ENCODE measurements at places on chromosomes 11 and 22.

DNA sequence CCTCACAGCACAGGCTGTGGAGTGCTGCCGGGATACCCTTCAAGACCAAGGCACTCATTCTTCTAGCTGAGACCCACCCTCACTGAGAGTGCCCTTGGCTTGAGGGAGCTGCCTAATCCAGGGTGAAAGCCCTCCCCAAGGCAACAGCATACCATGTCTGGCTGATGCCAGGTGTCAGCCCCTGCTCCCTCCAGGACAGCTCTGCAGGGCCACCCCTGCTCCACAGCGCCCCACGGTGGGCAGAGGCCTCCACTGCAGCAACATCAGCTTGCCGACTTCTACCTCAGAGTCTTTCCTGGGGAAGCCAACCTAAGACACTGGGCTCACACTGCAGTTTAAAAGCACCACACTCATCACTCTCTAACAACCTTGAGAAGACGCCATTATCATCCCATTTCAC, 29.0 kb downstream of the TTLL1 start:
- no peak for DNase-seq

- DNase-seq, result no peak
Observed at GRCh38 chr11:111793863-111794262, 27.7 kb upstream of the PPP2R1B start.

GRCh38 chr11:134905517-134905916, 493.5 kb upstream of the B3GAT1 start:
- DNase-seq, result no peak

DNA sequence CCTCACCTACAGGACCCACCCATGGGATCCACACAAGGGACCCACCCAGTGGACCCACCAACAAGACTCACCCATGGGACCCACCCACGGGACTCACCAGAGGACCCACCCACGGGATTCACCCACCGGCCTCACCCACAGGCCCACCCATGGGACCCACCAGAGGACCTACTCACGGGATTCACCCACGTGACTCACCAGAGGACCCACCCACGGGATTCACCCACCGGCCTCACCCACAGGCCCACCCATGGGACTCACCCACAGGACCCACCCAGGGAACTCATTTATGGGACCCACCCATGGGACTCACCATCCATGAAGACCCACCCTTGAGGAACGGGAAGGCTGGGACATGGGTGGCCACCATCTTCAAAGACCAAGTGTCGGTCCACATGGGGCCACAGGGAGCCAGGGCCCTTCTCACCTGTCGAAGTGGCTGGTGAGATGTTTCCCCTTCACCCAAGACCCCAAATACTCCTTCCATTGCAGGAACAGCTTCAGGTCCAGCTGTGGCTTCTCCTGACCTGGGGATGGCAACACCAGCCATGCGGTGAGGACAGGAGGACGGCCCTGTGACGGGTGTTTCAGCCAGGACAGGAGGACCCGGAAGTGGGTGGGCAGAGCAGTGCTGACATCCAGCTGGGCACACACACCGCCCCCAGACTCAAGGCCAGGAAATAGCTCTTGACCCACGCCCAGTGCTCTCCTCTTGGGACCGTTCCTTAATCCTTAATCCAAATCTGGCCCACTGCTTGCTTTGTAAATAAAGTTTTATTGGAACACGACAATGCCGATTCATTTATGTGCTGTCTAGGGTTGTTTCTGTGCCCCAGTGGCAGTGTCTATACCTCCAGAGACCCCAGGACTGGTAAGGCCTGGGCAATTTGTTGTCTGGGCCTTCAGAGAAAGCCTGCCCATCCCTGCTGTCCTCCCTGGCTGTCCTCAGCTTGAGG, 1005.1 kb downstream of the BRD1 start:
- DNase-seq, result no peak

DNA sequence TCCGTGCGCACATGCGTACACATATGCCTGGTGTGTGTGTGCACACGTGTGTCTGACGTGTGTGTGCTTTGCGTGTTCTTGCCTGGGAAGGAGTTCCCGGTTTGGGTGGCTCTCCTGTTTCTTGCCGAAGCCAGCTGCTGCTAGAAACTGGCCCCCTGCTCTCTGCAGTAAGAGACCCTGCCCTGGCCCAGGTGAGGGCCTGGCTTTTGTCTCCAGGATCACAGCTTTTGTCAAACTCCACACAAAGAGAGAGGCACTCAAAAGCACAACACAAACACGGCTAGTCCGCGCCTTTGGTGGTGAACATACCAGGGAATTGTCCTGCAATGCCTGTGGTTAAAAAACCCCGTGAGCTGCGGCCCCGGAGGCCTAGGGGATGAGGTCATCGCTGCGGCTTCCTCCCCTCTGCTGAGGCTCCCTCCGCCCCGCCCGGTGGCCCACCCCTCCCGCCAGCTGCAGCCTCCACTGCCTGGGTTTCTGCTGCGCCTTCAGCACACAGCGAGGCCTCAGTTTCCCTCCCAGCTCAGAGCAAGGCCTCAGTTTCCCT, 88.9 kb downstream of the KCNQ1 start:
- DNase-seq, result peak; percentile 78

DNA sequence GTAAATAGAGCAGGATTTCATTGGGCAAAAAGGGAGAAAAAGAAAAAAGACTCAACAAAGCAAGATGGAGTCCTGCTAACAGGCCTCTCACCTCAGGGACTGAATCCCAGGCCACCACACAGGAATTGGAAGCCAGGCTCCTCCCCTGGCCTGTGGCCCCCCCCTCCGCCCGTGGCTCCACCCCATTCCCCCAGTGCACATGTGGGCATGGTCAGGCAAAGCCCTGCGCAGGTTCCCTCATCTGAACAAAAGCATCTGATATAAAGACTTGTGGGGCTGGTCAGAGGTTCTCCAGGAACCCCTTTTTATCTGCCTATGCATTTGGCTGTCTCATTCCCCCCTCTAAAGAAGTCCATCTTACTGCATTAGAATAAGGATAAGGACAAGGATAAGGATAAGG, 46.0 kb upstream of the PAK1 start:
- no peak for DNase-seq

- no peak for DNase-seq
Observed at GRCh38 chr11:65780770-65781151, at the start of gene AP5B1. TSS of gene AP5B1 (minus strand) at chr11:65780976. CDS start at chr11:65780591, 385 bp downstream.

DNA sequence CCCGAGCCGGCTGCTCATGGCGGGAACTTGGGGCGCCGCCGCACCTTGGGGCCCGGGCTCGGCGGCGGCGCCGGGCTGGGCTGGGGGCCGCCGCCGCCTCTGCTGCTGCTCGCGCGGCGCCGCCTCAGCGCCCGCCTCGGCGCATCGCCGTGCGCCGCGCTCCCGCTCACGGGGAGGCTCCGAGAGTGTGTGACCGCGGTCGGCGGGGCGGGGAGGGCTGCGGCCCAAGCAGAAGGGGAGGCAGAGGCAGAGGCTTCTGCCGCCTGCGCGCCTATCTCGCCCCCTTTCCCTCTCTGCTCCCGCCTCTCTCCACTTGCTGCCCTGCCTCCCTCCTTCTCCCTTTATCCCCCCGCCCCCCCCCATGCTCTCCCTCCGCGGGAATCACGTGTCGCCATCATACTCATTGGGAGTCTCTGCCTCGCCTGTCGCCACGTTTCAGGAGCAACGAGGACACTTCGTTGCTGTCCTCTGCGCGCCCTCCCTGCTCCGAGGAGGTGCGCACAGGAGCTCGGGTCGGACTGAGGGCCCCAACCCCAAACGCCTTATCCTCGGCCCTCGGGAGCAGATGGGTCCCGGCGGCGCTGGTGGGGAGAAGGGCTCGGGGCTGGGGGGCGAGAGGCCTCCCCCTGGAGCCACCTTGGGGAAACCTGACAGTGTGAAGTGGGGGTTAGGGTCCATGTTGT, at the start of gene GUCY1A2:
TSS of gene GUCY1A2 (minus strand) at position 258 of the 683 bp plus-strand sequence. CDS start 421 bp downstream, outside the sequence.
- no peak for DNase-seq

GRCh38 chr22:50201191-50202129, 649 bp downstream of the SELENOO start:
- no peak for DNase-seq

DNA sequence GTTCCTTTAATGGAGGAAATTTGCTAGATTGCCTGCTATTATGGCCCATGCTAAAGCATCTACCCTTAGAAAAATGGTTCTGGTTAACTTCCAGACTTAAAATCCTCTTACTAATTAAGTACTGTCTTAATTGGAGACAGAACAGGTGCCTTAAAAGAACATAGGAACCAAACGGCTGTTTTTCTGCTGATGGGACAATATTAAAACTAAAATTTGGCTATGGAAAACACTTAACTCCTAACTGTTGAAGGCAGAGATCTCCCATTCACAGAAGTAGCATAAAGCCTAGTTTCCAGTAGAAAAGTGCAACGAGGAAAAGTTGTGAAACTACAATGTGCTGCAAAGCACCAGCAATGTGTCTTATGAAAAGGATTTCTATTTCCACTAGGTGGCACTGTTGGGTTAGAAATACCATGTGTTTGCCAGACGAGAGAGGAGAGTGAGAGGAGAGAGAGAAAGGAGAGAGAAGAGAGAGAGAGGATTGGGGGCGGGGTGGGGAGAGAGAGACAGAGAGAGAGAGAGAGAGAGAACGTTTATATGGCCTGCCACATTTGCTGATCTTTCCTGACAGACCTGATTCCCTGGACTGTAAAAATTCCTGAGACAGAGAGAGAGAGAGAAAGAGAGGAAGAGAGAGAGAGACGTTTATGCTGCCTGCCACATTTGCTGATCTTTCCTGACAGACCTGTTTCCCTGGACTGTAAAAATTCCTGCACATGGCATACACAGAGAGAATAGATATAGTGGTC, 51.5 kb downstream of the FAM181B start:
- DNase-seq, result peak; percentile 29

GRCh38 chr11:72981971-72982685, 160.0 kb downstream of the FCHSD2 start:
- DNase-seq, result no peak

DNA sequence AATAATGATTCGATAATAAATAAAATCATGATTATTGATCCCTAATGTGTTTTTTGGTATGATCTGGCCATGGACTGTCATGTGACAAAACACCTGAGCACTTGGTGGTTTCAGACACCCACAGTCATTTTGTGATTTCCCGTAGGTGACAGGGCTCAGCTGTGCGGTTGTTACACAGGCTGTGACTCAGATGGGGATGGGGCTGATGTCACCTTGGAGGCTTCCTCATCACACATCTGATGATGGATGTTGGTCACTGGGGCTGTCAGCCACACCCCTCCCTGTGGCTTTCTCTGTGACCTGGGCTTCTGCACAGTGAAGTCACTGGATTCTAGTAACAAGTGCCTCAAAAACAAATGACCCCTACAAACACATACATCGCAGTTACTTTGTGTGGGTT, 995.1 kb downstream of the BRD1 start:
- no peak for DNase-seq

DNA sequence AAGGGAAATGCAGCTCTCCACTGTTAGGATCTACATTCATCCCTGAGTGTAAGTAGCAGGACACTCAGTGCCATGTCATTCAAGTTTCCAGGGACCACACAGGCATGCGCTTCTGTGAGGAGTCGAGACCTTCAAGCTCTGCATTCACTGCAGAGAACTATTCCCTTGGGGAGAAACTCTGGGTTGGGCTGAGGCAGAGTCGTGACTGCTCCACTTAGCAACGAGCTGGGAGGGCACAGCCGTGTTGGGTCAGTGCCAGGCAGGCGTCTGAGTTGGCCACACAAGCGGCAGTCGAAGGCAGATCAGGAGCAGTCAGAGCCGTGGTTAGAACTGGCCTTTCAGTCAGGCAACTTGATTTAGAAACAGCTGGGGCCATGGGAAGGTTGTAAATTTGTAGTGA, 14.7 kb downstream of the MPEG1 start:
- no peak for DNase-seq

- no peak for DNase-seq
Observed at GRCh38 chr11:66313321-66314185, 3.3 kb downstream of the CD248 start.

GRCh38 chr11:58006940-58007339, 16.7 kb upstream of the OR9Q1 start:
- DNase-seq, result no peak

- no peak for DNase-seq
Observed at GRCh38 chr22:46077669-46078099, 72.6 kb upstream of the PPARA start.

DNA sequence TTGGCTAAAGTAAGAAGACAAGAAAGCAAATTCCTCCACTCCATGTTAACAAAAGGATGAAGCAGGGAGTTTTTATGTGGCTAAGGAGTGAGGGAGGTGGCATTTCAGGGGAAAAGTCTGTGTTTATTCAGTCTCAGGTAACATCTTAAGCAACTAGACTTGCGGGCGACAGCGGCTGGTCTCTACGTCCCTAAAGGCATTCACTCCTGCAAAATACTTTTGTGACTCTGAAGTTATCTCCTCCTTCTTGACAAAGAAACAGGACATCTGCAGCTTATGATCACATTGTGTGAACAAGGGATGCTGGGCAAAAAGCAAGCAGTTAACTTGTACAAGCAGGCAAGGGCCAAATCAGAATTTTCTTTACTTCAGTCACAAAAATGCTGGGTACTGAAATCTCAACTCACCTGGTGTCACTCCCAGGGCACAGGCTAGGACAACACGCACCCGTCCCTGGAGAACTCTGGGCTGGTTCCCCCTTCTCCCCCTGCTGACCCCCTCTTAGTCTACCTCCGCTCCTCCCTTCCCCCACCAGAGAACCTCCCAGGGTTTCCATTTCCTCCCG, 38.3 kb downstream of the IGLL5 start:
- DNase-seq, result no peak

- DNase-seq, result no peak
Observed at GRCh38 chr11:112016088-112016764, 9.0 kb upstream of the DLAT start.

DNA sequence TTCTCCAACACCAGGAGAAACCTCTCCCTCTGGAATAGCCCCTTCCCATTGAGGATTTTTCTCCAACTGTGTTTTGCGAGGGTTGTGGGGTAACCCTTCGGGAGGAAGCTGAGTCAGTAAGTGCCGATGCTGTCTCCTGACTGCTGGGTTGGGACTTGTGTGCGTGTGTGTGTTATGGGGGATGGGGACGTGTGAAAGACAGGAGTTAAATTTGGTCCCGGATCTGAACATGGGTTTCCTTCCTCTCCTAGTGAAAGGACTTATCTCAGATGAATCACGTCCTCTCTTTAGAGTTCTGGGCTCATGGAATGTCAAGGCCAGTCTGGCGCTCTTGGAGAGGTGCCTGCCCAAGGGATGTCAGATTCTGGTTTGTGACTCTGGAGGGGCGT, 33.3 kb downstream of the KIAA1671 start:
- DNase-seq, result no peak

DNA sequence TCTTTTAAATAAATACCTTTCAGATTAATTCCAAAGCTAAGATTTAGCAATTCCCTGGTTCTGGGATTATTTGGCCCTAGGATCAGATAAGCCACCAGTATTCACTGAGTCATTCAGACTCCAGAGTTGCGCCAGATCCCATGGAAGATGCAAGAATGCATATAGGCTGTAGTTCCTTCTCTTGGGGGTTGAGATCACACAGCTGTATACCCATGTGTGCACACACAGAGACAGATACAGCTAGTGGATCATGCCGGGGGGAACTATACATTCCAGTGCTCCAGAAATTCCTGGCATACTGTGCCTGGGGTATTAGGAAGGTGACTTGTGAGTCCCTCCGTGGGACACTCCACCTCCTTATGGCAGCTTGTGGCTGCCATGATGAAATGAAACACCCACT, 75.4 kb downstream of the ZBTB16 start:
- DNase-seq, result peak; percentile 81

- DNase-seq, result no peak
Observed at GRCh38 chr11:47980907-47981621, 705 bp downstream of the PTPRJ start.
